ENCODE measurements at places on chromosomes 6 and 20.

DNA sequence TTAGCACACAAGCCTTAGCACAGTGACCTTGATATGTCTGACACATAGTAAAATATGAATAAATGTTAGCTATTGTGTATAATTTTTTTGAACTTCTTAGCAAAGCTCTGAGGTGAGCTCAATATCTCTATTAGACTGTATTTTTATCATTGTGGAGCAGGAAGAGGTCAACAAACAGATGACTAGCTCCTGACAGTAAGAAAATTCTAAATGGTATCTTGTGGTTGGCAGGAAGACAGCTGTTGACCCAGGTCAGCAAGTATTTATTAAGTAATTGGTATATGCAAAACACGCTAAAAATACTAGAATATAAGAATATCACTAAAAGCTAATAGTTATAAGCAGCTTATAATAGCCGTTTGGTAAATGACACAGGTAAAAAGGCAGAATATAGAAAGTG lies 77.5 kb upstream of the MARCKS start:
- no peak for DNase-seq

- DNase-seq, result no peak
Measured at GRCh38 chr20:38067717-38068365, 34.3 kb downstream of the RPRD1B start.

GRCh38 chr6:13485923-13486562 lies 1.4 kb downstream of the GFOD1 start:
- DNase-seq, result peak; percentile 96

GRCh38 chr6:100035873-100036653 lies 42.0 kb upstream of the MCHR2 start:
- no peak for DNase-seq

DNA sequence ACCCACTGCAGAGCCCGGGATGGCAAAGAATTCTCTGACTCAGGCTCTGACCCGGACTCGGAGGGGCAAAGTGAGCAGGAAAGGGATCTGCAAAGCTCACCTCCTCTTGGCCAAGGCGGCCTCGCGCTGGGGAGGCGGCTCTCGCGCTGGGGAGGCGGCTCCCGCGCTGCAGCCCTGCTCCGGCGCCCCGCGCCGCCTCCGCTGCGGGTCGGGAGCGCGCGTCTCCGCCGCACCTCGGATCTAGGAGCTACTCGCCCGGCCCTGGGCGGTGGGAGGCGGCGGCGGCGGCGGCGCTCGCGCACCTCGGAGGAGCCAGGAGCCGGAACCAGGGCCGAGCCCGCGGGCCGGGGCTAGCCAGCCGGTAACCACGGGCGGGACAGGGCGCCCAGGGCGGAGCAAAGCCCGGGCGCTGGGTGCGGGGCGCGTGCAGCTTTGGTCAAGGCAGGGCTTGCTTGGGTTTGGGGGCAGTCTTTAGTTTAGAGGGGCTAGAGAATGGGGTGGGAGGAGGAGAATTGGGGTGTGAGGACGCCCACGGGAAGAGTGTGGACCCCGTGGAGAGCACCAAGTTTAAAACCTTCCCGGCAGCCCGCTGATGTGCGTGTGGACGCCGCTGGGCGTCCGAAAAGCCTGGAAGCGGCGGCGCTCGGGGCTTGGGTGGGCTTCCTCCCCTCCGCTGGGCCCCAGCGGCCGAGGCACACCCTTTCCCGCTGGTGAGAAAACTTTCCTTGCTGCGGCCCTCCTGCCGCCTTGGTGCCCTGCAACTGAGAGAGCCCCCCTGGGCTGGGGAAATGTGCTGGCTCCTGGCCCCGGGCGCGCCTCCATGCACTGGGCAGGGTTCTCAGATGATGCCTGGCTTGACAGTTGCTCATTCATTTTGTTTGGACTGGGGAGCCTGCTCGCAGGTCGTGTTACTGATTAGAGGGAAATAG lies at the start of gene MRAP2:
TSS of gene MRAP2 (plus strand) at position 250 of the 929 bp plus-strand sequence. CDS start 21,547 bp downstream, outside the sequence.
- no peak for DNase-seq

DNA sequence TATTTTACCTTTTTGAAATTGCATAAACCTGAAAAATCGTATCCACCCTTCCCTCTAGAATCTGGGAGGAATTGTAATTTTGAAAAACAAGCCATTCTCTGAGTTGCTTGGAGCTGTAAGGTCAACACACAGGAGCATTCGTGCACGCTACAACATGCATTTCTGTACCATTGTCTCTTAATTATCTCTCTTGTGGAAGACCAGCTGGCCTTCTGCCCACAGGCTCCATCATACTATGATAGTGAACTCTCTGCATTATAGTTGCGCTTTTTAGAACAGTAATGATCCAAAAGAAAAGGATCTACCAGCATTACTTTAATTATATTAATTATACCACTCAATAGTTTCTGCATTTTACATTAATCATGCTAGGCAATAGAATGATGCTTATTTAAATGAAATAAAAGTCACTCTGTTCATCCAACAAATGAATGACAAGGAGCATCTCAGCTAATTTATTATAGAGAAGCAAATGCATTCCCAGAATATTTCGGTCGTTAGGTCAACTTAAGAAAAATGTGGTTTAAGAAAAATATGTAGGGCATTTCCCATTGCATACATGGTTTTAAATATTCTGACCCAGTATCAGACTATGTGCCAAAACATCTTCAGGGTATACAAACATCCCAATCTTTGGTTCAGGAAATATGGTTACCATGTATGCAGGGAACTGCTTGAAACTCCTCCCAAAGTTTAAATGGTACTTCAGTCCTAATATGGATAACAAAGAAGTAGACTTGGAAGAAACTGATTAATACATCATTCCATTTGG lies 263.5 kb downstream of the TFAP2A start:
- no peak for DNase-seq

DNA sequence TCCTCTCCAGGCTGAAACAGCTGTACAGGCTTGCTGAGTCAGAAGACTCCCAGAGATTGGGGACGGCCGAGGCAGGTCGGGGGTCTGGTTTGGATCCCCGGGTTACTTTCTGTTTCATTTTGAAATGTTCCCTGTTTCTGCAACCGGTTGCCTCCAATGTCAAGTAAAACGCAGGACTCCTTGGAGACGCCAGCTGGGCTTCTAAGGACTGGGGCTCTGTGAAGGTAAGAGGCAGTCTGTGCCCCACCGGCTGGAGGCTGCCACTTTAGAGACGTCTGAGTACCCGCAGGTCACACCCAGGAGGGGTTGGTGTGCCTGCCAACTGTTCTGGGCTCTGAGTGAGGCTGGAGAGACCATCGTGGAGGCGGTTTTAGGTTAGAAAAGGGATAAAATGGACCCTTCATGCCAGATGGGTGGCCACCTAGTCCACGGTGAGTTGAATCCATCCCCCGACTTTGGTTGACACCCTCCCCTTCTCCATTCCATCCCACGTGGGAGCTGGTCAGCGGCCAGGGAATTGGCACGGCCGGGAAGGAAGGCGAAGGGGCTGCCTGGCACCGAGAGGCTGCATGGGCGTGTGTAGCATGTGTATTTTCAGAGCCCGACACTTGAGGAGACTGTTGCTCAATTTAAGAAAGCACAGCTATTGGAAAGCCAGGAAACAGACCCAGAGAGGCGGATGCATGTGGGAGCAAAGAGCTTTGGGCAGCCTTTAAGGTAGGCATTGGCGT lies 240.9 kb downstream of the PHACTR1 start:
- peak; percentile 40 for DNase-seq

- DNase-seq, result no peak
Measured at GRCh38 chr20:57948180-57948955, 238.6 kb upstream of the PMEPA1 start.

DNA sequence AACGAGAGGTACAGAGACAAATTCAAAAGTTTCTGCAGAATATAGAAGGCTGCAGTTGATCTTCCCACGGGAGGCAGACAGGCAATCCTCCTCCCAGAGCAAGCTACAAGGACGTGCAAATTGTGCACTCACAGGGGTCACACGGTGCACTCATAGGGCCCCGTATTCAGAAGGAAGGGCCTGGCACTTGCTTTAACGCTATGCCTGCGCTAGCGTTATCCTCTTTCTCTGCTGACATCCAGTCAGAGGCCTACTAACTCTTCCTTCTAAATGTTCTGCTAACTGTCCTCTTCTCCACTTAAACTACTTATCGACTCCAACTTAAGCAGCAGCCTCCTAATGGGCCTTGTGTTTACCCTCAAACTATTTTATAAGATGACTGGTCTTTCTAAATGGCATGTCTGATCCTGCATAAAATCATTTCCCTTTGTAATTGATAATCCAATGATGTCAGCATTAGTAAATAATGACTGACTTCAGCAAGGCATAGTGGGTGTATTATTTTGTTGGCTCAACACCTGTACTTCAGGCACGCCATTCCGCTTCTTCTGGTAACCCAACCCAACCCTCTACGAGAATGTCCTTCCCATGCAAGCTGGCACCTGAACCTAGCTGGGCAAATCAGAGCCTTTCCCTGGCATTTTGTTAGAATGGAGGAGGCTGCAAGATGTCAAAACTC lies 2.2 kb downstream of the IFNGR1 start:
- no peak for DNase-seq

DNA sequence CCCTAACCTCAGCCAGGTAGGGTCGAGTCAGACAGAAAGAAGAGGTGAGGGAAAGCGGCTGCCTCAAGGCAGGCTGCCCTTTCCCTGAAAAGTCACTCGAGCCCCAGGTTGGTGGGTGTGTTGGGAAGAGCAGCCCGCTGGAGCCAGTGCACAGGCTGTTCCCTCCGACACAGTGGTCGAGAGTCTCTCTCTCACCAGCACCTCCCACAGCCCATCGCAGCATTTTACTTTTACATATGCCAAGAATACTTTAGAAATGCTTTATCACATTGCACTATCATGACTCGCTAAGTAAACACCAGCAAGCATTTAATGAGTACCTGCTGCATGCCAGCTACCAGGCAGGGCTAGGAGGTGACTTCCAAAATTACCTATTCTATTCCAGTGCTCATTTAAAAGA lies 1.7 kb downstream of the PRPH2 start:
- DNase-seq, result no peak

DNA sequence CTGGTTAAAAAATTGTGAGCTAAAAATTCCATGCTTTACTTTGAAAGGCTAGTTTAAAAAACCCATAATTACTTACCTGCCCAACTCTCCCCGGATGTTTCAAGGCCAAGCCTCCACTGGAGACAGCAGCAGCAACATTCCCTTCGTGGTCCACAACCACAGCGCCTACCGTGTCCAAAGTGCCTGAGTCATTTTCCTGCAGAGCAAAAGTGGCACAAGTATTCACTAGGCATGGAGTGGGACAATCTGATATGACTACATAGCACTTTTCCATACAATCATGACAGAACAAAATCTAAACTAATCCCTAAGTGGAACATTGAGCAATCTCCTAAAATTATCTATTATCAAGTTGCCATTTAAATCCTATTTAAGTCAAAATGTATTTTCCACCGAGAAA lies 104.8 kb downstream of the TASP1 start:
- DNase-seq, result no peak

- peak; percentile 9 for DNase-seq
Measured at GRCh38 chr6:165889636-165890403, 226.8 kb upstream of the PDE10A start.

DNA sequence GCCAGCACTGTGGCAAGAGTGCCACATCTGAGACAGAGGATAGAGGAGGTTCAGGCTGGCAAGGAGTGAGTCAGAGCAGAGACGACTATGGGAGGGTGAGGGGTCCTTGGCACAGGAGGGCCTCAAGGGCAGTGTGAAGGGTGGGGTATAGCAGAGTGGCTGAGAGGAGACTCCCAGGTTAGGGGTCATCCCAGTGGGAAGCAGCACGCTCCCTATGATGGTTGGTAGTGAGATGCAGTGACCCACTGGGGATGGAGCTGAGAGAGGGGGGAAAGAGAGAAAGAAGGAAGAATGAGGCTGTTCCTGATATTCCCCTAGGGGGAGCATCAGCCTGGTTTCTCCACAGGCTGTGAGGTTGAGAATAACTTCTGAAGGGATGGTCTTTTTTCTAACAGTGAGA lies 97.3 kb downstream of the INSM1 start:
- DNase-seq, result no peak

DNA sequence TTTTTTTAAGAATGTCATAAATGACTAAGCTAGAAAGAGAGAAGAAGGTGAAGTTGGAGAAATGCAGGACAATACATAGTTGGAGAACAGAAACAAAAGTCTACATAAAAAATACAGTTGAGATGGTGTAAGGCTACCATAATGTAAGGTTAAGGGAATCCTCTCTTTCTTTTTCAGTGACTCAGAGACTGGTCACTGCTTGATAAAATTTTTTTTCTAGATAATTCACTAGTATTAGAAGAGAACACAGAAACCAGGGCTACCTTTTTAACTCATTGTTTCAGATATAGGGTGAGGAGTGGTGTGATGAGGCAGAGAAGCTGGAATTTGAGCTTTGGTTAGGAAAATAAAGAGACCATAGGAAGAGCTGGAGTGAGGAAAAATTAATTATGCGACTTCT lies 18.2 kb upstream of the EDN1 start:
- no peak for DNase-seq

GRCh38 chr20:54058420-54059139 lies 11.8 kb downstream of the BCAS1 start:
- DNase-seq, result no peak

DNA sequence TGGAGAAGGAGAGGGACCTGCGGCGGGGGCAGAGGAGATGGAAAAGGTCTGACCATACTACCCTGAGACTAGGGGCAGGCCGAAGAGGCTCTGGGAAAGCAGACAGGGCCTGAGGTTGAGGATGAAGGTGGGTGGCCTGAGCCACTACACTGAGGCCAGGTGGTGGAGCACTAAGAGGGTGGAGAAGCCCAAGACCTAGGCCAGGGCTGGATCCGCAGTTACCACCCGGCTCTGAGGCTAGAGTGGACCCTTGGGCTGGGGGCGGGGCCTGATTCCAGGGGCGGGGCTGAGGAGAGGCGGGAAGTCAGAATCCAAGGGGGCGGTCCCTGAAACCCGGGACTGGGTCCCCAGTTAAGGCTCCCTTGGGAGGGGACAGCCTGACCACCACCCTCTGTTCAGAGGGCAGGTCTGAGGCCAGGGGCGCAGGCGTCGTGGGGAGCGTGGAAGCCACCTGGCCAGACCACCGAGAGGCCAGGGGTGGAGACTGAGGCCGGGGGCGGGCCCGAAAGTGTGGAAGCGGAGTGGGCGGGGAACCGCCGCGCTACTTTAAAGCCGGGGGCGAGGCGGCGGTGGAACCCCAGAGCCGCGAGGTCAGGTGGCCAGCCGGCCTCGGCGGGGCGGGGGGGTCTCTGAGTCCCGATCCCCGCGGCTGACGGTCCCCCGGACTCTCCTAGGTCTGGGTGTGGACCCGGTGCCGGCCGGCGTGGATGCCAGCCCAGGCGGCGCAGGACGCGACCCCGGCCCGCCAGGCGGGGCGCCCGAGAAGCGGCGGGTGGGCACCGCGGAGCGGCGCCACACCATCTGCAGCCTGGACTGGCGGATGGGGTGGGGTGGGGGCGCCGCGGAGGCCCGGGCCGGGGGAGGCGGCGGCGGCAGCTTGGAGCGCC lies 8.3 kb downstream of the CCM2L start:
- DNase-seq, result peak; percentile 85

- DNase-seq, result no peak
Measured at GRCh38 chr6:140537834-140538705, 1163.6 kb upstream of the CITED2 start.

- DNase-seq, result no peak
Measured at GRCh38 chr20:34567892-34568865, 9.7 kb downstream of the MAP1LC3A start.

- no peak for DNase-seq
Measured at GRCh38 chr6:106258726-106259125, 66.8 kb downstream of the ATG5 start.

- DNase-seq, result no peak
Measured at GRCh38 chr6:121042766-121043165, 291.5 kb downstream of the TBC1D32 start.

- DNase-seq, result no peak
Measured at GRCh38 chr6:39140556-39141167, 25.7 kb upstream of the SAYSD1 start.
